Right atrium auricular region (tissue), 2 donors: ENCODE measurements at places on chromosomes 6 and 20. TPM values are rescaled to one million over a fixed set of nuclear protein-coding genes. Genes with fewer than 3 reads are reported as not detected.

The ADTRP gene
- total RNA-seq = not detected

The NRN1 gene
- 7.5 TPM for total RNA-seq

The DYNLT2 gene
- 0.33 TPM for total RNA-seq

The MLIP gene
- 262 TPM for total RNA-seq
